Cortex of kidney (tissue), 1 donor: ENCODE measurements at places on chromosomes 1 and 21.

DNA sequence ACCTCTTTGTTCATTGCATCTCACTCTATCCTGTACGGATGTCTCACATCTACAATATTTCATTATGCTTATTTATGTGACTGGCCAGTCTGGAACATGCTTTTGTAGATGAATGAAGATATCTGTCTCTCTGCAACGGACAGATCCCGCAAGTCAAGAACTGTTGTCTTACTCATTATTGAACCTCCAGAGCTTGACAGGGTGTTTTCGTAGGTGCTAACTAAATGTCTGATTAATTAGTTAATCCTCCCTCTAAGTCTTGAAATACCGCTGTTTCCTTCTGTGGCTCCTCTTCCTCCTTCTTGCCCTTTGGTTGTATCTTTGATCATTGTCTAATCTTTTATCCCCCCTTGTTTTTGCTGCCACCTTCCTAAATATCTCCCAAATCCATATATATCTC, 3.2 kb upstream of the C1orf162 start:
- DNase-seq, result no peak

DNA sequence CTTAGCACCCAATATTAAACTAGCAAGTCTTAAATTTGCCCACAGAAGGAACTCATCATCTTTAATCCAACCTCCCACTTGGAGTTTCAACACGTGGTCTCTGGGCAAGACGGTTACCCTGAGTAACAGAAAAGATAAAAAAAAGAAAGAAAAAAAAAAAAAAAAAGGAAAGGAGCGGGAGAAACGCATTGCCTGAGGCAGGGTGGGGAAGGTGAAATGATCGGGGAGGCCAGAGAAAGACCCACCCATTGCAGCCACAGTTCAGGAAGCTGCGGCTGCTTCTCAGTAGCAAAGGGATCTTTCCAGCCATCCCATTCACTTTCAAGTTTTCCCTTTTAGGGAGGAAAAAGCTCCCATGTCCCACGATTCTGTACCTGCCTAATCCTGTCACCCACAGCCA, 32.0 kb upstream of the OTUD3 start:
- no peak for DNase-seq

DNA sequence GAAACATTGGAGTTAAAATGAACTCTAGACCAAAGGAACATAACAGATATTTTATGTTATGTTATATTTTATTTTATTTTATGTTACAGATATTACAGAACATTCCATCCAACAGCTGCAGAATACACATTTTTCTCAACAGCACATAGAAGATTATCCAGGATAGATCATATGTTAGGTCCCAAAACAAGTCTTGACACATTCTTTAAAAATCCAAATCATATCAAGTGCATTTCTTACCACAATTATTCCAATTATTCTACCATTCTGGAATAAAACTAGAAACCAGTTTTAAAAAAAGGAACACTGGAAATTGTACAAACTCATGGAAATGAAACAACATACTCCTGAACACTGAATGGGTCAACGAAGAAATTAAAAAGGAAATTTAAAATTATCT, 30.9 kb upstream of the PIGK start:
- no peak for DNase-seq

DNA sequence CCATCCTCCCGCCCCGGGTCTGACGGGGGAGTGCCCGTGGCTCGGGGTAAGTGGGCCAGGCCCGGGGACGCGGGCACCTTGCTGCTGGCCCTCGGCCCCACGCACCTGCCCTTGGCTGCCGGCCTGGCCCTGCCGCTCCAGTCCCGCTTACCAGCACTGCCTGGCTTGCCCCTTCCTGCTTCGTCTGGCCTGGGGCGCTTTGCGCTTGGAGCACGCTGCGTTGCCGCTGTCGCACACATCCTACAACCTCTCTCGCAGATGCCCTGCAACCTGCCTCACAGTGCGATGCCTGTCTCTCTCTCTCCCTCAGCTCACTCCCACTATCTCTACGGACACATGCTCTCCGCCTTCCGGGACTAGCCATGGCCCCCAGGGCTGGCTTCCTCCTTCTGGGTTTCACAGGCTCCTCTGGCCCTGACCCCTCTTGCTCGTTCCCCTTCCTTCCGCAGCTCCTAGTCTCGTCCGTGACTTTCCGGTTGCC, 9.7 kb downstream of the MYOG start:
- no peak for DNase-seq

- DNase-seq, result no peak
These were observed 275.6 kb upstream of the ADGRL2 start for GRCh38 chr1:81525085-81525484.

GRCh38 chr1:198860371-198860770, 221.5 kb downstream of the PTPRC start:
- DNase-seq, result no peak

GRCh38 chr1:237058470-237058869, 16.5 kb downstream of the RYR2 start:
- DNase-seq, result no peak

- no peak for DNase-seq
These were observed 48.3 kb downstream of the ARID4B start for GRCh38 chr1:235279694-235280093.
